NT2/D1 (cell line): ENCODE measurements at places on chromosomes 16 and 17.

DNA sequence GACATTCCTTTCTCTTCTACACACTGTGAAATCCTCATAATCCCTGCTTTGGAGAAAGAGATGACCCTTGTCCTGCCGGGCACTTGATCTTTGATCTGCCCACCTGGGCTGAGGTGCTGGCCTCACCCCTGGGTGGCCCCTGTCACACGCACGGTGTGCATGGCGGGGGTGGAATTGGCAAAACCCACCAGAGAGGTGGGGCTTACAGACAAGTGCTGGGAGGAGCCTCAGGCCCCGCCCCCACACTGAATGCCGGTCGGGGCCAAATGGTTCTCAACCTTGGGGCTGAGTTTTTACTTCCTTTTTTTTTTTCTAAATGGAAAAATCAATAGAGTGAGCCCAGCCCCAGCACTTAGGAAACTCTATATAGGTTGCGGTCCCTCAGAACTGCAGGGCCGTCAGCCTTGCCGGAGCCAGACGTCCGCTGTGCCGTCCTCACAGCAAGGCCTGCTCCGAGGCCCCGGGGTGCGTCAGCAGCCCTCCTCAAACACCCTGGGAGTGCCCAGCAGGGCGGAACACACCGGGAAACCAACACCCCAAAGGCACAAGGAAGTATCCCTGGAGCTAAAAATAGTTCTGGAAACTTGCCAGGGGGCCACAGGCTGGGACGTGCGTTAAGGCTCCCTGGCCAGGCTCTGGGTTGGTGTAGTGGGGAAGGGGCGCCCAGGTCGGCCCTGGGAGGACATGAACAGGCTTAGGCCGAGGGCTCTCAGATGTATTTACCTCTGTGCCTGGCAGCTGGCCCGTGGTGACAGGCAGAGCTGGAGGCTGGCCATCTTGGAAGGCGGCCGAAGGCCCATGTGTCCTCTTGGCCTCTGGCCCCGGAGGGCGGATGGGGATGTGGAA lies 11.0 kb downstream of the GPRC5C start:
- DNase-seq = no peak

GRCh38 chr16:15031179-15031578 lies 24.7 kb downstream of the NTAN1 start:
- no peak for DNase-seq

DNA sequence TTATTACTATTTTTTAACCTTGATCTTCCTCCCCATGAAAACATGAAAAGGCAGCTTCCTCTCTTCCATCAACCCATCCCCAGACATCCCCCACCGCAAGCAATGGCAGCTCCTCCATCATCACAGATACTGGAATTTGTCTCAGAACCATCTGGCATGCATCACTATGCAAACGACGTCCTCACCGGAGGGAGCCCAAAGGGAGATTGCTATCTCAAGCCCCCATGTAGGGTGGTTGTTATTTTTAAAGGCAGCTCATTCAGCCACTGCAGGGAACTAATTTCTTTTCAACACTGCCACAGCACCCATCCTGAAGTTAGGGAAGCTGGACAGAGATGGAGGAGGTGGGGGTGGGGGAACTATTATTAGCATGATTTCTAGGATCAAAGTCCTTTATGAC lies 222.5 kb downstream of the FOXL1 start:
- peak; percentile 66 for DNase-seq

DNA sequence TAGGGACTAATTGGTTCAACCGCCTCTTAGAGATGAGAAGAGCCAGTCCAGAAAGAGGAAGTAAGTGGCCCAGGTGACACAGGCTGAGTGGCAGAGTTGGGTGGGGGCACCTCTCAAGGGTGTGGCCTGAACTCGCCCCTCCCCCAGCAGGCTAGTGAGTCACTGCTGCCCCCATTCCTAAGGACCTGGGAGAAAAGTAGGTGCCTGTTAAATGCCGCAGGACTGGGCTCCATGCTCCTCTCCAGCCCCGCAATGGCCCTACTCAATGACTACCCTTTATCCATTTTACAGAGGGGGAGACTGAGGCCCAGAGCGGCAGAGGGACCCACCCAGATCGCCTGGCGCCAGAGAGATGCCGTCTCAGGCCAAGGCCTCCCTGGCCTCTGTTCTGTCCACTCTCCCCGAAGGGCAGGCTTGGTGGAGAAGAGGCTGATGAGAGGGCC lies 8.1 kb downstream of the TMEM235 start:
- no peak for DNase-seq

DNA sequence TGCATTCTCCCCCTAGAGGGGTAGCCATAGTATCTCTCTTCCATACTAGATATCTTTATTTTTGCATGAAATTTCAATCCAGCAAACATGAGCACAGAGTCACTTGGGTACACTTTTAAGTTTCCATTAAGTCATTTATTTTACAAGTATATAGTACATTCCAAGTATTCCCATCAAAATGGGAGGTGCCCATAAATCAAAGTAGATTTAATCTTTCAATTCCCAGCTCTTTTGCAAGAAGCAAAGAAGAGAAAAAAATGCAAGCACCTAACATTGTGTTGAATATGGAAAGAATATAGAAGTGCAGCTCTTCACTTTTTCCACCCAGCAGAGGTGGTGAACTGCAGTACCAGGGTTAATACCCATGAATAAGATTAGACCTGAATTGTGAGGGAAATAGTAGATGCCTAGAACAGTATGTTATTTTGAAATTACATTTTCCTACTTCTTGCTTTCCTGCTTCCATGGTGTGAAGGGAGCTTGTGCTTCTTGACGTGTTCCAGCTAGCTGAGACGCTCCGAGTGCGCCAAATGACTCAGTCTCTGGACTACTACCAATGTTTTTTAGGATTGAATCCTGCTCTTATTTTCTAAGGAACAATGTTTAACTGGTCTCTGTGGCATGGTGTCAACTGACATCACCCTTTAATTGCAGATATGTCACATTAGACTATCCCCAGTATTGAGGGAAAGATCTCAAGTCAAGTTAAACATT lies 151.1 kb upstream of the MAF start:
- no peak for DNase-seq
